ENCODE measurements at places on chromosomes 5 and 9. TPM values are rescaled to one million over a fixed set of nuclear protein-coding genes. Genes with fewer than 3 reads are reported as not detected.

Gene ECM2
- 26.4 TPM for polyA plus RNA-seq

Gene PDZD2
- polyA plus RNA-seq = 6.1 TPM

Gene TRUB2
- polyA plus RNA-seq = 22.0 TPM

Gene ANKRD34B
- polyA plus RNA-seq = 0.16 TPM

Gene SLC22A4
- 4.0 TPM for polyA plus RNA-seq

Measured in forelimb muscle (tissue), 1 donor.